ENCODE measurements at places on chromosomes 11 and 22.

GRCh38 chr11:102705626-102706025 is at the start of gene MMP27:
Gene MMP27, minus strand, starts transcription at chr11:102705769. Its CDS starts 55 bp downstream, at chr11:102705714.
- no peak for DNase-seq

DNA sequence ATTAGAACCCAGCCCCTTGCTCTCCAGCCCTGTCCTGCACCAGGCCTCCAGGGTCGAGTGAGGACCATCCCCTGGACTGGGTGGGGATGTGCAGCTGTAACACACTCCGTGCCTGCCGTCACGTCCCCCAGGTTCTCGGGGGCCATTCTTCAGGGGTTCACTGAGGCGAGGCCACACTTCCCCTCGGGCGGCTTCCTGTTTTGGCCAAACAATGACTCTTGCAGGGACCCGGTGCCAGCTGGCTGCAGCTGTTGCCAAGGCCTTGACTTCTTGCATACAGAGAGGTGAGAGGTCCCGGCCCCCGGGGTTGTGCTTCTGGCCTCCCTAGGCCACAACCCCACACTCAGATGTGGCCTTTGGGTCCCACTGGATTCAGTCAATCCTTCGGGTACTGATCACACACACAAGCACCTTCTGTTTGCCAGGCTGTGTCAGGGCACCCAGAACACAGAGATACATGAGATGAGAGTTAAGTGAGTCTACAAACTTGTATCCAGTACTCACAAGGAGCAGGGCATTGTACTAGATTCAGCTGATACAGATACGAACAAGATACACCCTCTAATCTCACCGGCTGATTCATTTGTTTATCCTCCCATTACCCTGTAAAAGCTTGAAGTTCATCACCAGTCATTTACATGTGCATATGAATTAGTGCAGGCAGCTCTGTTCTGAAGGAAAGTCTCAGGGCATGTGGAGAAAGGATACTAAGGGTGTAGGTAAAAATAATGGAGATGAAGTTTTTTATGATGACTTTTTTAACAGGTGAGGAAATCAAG is 32.9 kb downstream of the LRRC32 start:
- DNase-seq = no peak

DNA sequence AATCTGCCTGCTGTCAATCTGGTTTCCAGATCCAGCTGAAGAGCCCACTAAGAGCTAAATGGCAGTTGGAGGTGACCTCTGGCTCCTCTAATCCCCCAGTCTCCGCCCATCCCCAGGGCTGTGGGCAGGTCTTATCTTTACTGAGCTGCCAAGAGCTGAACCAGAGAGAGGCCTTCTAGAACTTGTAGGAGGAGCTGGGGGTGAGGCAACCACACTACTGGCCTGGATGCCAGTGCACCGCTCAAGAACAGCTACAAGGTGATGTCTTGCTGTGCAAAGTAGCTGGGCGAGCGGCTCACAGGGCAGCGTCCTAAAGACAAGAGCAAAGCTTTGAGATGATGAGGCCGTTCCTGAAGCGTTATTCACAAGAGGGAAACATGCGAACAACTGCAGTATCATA is 374.6 kb downstream of the CTTN start:
- DNase-seq = no peak

- DNase-seq = no peak
Observed at GRCh38 chr11:43579919-43580276, 100.6 kb upstream of the HSD17B12 start.

- no peak for DNase-seq
Observed at GRCh38 chr22:36564422-36565158, 35.6 kb upstream of the EIF3D start.

- no peak for DNase-seq
Observed at GRCh38 chr11:34181856-34182405, 76.5 kb downstream of the NAT10 start.

- no peak for DNase-seq
Observed at GRCh38 chr11:67369801-67370284, 3.6 kb downstream of the CLCF1 start.

DNA sequence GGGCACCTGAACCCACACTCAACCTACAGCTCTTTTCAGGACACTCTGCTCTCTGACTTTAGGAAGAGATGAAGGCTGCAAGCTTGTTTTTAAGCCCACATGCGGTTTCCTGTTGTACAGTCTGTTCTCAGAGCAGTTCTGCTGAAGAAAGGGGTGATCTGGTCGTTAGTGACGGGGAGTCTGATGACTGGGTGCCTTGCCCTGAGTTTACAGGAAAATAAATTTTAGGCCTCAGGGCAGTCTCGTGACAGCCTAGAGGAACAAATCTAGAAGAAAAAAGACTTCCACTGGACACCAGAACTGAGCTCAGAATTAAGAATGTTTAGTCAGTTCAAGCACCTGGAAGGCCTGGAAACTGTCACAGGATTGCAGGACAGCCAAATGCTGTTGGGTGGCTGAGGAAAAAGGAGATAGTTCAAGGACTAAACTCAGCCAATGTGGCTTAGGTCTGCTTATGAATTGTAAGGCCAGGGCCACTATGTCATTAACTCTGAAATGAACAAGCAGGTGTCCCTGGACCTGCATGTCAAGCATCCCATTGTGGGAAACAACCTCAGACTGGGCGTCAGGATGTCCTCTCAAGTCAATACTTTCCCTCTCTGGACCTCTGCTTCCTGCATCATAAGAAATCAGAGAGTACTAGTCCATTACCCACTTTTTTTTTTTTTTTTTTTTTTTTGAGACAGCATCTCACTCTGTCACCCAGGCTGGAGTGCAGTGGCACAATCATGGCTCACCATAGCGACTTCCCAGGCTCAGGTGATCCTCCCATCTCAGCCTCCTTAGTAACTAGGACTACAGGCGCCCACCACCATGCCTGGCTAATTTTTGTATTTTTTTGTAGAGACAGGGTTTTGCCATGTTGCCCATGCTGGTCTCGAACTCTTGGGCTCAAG is 5.7 kb downstream of the PIK3IP1 start:
- DNase-seq = no peak

- no peak for DNase-seq
Observed at GRCh38 chr11:85811624-85812023, 683 bp upstream of the SYTL2 start.

GRCh38 chr11:119187123-119187892 is 2.0 kb downstream of the NHERF4 start:
- no peak for DNase-seq

- DNase-seq = no peak
Observed at GRCh38 chr11:8268530-8269400, 5.1 kb upstream of the LMO1 start.

DNA sequence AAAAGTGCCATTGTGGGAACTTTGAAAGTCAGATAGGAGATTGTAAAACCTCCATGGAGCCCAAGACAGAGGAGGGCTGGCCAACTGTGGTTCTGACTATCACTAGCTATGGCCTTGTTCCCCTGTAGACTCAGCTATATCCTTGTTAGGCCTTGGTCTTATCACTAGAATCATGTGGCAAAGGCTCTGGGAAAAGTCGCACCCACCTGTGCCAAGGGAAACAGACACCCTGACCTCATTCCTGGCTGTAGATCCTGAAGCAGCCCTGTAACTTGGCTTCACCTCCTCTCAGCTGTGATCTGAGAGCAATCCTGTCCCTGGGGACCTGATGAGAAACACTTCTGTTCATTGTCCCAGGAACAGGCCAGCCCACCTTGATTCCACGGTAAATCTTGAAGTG is 566.2 kb downstream of the TMEM135 start:
- no peak for DNase-seq

DNA sequence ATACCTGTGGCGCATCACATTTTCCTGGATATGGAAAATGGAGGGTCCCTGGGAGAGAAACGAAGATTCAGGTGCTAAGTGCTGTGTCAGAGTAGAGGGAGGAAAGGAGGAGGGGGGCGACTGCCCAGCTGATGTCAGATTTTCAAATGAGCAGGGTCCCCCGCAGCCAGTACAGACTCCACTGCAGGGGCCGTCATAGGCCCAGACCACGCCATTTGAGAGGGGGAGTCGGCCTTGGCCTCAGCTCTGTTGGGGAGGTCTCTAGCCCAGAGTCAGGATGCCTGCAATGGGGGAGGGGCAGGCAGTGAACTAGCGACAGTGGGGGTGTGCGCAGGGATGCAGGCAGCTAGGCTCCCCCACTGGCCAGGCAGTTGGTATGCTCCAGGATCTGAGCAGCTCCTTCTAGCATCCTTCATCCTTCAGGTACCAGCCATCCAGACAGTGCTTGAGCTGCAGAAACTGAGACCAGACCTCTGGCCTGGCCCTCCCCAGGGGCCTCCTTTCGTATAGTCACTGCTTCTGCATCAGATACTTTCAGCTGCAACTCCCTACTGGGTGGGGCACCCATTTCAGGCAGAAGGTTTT is at the start of the genes BSCL2 and GNG3:
TSS of gene BSCL2 (minus strand) at position 148 of the 585 bp plus-strand sequence. CDS start 229 bp downstream, outside the sequence.
TSS of gene GNG3 (plus strand) at position 400 of the 585 bp plus-strand sequence. CDS start 620 bp downstream, outside the sequence.
- peak; percentile 58 for DNase-seq

- DNase-seq = no peak
Observed at GRCh38 chr11:1968454-1969002, 21.4 kb downstream of the MRPL23 start.

- DNase-seq = no peak
Observed at GRCh38 chr11:12088047-12088481, 22.3 kb upstream of the MICAL2 start.

DNA sequence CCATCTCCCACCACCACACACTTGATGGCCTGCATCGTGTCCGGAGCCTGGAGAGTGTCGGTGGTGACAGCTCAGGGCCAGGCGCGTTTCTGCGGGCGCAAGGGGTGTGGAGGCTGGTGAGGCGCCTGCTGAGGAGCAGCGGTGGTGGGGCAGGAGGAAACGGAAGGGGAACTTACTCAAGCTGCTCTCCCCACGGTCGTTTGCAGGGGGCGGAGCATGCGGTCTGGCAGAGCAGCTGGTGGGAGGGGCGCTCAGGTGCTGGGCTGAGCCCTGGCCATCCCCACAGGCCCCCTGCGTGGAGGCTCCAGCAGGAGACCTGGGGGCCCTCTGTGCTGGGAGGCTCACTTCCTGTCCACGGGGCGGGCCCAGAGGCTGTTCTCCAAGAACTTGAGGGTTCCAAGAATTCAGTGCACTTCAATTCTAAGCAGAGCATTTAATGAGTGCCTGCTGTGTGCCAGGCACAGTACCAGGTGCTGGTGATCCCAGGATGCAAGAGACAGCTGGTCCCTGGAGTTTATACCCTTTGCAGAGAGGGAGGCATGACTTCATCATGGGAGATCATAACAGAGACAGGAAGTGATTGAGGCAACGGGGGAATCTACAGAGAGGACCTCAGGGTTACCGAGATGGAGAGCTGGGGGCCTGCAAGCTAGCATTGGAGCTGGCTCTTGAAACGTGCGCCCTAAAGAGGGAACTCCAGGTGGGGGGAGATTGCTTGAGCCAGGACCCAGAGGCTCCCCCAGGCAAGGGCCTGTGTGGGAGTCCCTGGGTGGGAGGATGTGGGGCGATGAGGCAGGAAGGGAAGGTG is at the start of gene RAC2:
TSS of gene RAC2 (minus strand) at position 156 of the 808 bp plus-strand sequence. CDS start at position 35, 121 bp downstream.
- DNase-seq = no peak

DNA sequence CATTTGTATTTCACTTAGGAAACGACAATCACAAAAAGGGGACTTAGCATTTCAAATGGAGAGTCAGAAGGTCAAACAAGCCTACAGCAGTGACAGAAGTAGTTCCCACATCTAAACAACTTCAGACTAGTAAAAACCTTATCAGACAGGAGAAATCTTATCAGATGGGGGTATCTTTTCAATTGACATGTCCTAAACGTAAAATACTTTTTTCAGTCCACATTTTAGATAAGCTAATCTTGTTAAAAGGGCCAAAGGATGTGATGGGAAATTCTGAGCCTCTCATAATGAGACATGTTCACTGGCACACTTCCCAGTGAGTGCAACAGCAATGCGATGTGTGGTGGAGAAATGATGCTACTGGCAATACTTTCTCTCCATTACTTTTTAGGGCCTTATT is 2.4 kb downstream of the MAPK1 start:
- DNase-seq = no peak

All from anterior cingulate cortex (tissue), 58 donors.